Temporal lobe (tissue), 4 donors: ENCODE measurements at places on chromosomes 5 and 9. TPM values are rescaled to one million over a fixed set of nuclear protein-coding genes. Genes with fewer than 3 reads are reported as not detected.

TLR4 gene
- total RNA-seq, result 3.9 TPM

BTNL9 gene
- total RNA-seq, result 2.2 TPM

KCNMB1 gene
- under 0.01 TPM for total RNA-seq

CTSV gene
- total RNA-seq, result 0.74 TPM

CARTPT gene
- 0.74 TPM for total RNA-seq

CD14 gene
- total RNA-seq, result 4.4 TPM

SLC6A7 gene
- 1.5 TPM for total RNA-seq

SPEF2 gene
- total RNA-seq, result 17.5 TPM

PCDHB9 gene
- 6.6 TPM for total RNA-seq

ACTBL2 gene
- total RNA-seq, result not detected

SIL1 gene
- 9.1 TPM for total RNA-seq

MEF2C gene
- 951 TPM for total RNA-seq

CTXN3 gene
- total RNA-seq, result 3.2 TPM

PCDHA4 gene
- 15.7 TPM for total RNA-seq

KIF24 gene
- 1.2 TPM for total RNA-seq

CDC25C gene
- 0.98 TPM for total RNA-seq

LCP2 gene
- total RNA-seq, result 0.98 TPM

COQ4 gene
- 10.3 TPM for total RNA-seq

SHOC1 gene
- total RNA-seq, result not detected

PITX1 gene
- 0.25 TPM for total RNA-seq

LCN6 gene
- total RNA-seq, result not detected

ARL10 gene
- 63.9 TPM for total RNA-seq

KIF12 gene
- total RNA-seq, result 0.49 TPM

FIBCD1 gene
- 0.74 TPM for total RNA-seq

FGF10 gene
- 1.7 TPM for total RNA-seq

SLC22A4 gene
- 1.5 TPM for total RNA-seq

TRAF1 gene
- 2.0 TPM for total RNA-seq

PCDHB4 gene
- 5.2 TPM for total RNA-seq

ZDHHC11 gene
- 11.3 TPM for total RNA-seq
